ENCODE measurements at places on chromosomes 5 and 9.

GRCh38 chr5:95718203-95718602 is 12.9 kb upstream of the RHOBTB3 start:
- peak; percentile 31 for DNase-seq

DNA sequence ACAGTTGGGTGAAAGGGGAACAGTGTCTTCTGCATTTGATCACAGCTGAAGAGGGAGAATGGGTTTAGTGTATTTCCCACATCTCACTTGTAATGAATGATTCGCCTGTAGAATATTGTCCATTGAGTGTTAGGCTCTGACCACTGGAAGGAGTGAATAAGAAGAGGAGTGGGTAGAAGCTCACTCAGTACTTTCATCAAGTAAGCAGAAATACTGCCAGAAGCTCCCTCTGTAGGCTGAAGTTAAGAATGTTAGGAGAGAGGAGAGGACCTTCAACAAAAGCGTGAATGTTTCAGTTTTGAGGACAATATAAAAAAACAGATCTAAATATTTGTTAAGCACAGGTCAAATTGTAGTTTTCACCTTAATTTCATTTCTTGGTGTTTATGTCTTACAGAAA is 27.5 kb downstream of the FSD1L start:
- DNase-seq, result no peak

DNA sequence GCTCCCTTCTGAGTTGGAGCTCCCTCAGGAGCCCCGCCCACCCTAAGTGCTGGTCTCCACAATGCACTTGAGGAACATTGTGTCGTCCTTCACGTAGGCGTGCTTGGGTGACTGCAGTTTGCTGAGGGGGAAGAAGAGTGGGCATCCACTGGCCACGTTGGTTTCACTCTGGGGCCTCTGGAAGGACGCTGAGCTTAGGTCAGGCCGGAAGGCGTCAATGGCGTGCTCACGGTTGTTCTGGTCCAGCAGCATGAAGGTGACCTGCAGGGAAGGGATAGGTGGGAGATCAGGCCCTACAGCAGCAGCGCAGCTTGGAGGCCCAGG is 21.7 kb downstream of the TRAF1 start:
- DNase-seq, result no peak

GRCh38 chr9:93896496-93897033 is 58.6 kb downstream of the BARX1 start:
- DNase-seq, result no peak

GRCh38 chr9:4555236-4555635 is 65.0 kb downstream of the SLC1A1 start:
- no peak for DNase-seq

- no peak for DNase-seq
These were observed 201.5 kb downstream of the C9orf50 start for GRCh38 chr9:129419382-129419899.

DNA sequence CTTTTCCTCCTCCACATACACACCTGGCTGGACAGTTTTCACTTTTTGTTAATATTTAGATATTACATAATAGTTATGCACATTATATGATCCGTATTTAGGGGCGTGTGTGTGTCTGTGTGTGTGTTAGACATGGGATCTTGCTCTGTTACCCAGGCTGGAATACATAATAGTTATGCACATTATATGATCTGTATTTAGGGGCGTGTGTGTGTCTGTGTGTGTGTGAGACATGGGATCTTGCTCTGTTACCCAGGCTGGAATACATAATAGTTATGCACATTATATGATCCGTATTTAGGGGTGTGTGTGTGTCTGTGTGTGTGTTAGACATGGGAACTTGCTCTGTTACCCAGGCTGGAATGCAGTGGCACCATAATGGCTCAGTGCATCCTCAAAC is 199.0 kb upstream of the OTULINL start:
- DNase-seq, result no peak

DNA sequence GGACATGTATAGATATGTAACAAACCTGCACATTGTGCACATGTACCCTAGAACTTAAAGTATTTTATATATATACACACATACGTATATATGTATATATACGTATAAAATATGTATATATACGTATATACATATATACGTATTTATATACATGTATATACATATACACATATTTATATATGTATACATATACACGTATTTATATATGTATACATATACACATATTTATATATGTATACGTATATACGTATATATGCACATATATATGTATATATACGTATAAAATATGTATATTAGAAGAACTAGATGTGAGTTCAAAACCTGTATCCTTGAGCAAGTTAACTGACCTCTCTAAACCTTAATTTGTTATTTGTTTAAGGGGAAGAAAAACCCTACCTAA is 61.4 kb downstream of the FNIP1 start:
- no peak for DNase-seq

DNA sequence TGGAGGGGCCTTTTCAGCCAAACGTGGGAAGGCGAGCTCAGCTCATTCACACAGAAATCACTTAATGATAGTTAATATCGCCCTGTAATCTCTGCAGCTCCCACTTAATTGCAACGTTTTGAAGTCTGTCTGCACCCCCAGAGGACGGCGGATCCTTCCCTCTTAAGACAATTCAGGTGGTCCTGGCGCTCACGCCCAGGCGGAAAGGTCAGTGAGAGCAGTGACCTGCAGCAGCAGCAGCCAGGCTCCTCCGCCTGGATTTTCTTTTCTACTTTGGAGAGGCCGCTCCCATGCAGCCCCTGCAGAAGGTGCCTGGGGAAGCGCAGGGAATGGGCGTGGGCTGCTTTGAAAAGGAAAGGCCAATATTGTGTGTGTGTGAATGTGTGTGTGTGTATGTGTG is 400.9 kb upstream of the IRX1 start:
- DNase-seq, result no peak

- no peak for DNase-seq
These were observed 990.6 kb upstream of the TYRP1 start for GRCh38 chr9:11702548-11702947.

DNA sequence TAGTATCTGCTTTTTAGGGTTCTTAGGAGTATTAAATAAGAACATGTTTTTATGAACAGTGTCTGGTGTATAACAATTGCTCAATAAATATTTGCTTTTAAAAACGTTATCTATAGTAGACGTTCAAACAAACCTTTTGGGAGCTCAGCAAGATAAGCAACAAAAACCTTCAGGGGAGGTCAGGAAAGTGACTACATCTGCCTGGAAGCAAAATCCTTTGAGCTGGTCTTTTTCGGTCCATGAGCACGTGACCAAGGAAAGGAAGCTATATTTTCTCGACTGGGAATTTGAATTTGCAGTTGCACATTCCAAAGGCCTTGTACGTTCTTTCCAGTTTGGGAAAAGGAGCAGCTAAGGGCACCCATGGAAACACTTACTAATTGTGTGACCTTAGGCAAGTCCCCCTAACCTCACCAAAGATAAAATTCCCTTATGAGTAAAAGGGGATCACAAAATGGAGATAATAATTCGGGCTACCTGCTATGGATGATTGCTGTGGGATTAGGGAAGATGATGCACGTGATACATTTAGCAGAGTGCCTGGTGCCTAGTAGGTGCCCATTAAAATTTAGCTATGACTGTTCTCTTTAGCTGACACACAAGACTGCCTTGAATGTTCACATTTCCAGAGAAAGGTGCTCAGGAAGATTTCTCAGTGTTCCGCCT is 45.4 kb downstream of the PTTG1 start:
- no peak for DNase-seq

DNA sequence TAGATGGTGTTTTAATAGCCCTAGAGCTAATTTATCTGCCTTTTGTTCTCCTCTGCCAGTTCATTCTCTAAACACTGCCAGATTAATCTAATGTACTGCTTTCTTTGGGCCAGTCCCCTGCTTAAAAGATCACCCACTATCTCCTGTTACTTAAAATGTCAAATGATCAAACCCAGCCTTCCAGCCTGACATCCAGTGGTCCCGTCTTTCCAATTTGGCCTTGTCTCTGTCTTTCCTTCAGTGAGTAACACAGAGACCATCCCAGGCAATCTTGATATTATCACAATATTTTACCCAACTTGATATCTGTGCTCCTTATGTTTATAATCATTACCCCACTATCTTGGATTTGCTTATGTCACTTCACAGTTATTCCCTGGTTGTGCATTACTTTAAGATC is 12.0 kb downstream of the PRR16 start:
- no peak for DNase-seq

All from activated CD8-positive, alpha-beta T cell treated with anti-CD3 and anti-CD28 coated beads, Interleukin-2, amount 10 ng/mL, durations not matched to agents 7 days and 5 days (primary cell).